ENCODE measurements at places on chromosomes 2 and 18. TPM values are rescaled to one million over a fixed set of nuclear protein-coding genes. Genes with fewer than 3 reads are reported as not detected.

DUSP2 gene
- 1.7 TPM for total RNA-seq

PSD4 gene
- 2.8 TPM for total RNA-seq

SALL3 gene
- under 0.01 TPM for total RNA-seq

MCFD2 gene
- 59.3 TPM for total RNA-seq

TGFA gene
- total RNA-seq, result 0.15 TPM

AFTPH gene
- 21.6 TPM for total RNA-seq

MC4R gene
- total RNA-seq, result 0.77 TPM

CEP68 gene
- total RNA-seq, result 15.6 TPM

OBSL1 gene
- total RNA-seq, result 72.3 TPM

CYBRD1 gene
- total RNA-seq, result 61.6 TPM

SNORC gene
- 0.33 TPM for total RNA-seq

SPDYA gene
- 0.34 TPM for total RNA-seq

GAL3ST2 gene
- total RNA-seq, result 0.34 TPM

FAM161A gene
- 7.9 TPM for total RNA-seq

CCDC150 gene
- 10.8 TPM for total RNA-seq

ACADL gene
- total RNA-seq, result not detected

SERPINB13 gene
- total RNA-seq, result not detected

MSH6 gene
- total RNA-seq, result 47.3 TPM

GPR45 gene
- not detected for total RNA-seq

SLC19A3 gene
- total RNA-seq, result 7.9 TPM

PROKR1 gene
- total RNA-seq, result not detected

GPR35 gene
- 0.31 TPM for total RNA-seq

FSHR gene
- not detected for total RNA-seq

ASB18 gene
- not detected for total RNA-seq

IL18RAP gene
- not detected for total RNA-seq

PDE1A gene
- under 0.01 TPM for total RNA-seq

IL36A gene
- total RNA-seq, result not detected

GCC2 gene
- total RNA-seq, result 37.4 TPM

IFIH1 gene
- total RNA-seq, result 53.1 TPM

NEB gene
- total RNA-seq, result 2.3 TPM

RUFY4 gene
- total RNA-seq, result not detected

DSC2 gene
- total RNA-seq, result not detected

ALKAL2 gene
- total RNA-seq, result not detected

LCT gene
- total RNA-seq, result not detected

CENPA gene
- total RNA-seq, result 22.8 TPM

NOL4 gene
- not detected for total RNA-seq
